Iris pigment epithelial cell (primary cell): ENCODE measurements at places on chromosomes 5 and 9.
A peak's percentile ranks its signal among the peaks of the same experiment; 100 is the strongest.

DNA sequence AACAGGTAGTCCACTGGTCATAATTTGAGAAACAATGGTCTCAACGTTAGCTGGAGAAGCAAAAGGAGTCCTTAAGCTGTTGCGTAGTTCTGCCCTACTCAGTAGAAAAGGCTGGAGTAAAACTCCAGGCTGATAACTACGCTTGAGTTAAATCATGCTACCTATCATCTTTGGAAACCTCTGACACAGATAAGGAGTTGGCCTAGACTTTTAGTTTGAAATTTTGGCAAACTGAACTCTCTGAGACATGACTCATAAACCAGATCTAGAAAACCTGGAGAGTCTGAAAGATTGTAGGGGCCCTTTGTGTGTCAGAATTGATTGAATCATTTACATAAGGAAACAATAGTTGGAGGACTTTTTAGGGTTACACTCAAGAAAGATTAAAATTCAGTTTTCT is 26.3 kb downstream of the NMUR2 start:
- DNase-seq: no peak

DNA sequence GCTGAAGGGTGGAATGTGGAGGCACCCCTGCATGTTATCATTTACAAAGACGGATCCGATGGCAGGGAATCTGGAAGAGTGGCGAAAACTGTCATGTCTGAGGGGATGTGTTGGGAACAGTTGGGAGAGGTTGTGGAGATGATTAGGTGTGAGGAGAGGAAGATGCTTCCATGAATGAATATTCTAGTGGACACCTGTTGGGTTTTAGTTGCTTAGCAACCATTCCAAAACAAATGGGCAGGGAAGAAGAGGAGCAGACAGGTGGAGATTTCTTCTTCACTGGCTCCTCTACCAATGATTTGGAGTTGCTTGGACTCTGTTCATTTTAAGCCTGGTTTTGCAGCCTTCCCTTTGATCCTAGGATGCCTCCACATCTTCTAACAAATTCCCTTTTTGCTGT is 465.3 kb upstream of the CLINT1 start:
- no peak for DNase-seq

DNA sequence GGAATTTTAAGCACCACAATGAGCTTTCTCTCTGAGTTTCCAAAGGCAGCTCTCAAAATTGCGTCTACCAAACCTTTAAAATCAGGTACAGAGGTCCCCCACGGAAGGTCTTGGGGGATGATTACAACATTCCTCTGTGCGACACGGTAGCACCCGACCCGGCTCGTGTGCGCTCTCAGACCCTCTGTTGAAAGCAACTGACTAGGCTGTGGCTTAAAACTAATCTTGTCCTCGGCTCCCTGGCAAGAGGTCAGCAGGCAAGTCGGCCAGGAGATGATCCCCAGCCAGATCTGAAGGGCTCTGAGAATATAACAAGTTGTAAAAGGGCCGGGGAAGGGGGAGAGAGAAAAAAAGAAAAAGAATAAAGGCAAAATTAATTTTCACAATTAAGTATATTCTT is 92.6 kb upstream of the LMX1B start:
- DNase-seq: no peak

DNA sequence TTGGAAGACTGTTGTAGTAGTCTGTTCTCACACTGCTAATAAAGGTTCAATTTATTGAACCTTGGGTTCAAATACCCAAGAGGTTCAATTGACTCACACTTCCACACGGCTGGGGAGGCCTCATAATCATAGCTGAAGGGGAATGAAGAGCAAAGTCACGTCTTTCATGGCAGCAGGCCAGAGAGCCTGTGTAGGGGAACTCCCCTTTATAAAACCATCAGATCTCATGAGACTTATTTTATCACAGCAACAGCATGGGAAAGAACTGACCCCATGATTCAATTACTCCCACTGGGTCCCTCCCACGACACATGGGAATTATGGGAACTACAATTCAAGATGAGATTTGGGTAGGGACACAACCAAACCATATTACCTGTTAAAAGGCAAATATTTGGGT is 268.2 kb downstream of the TMEM167A start:
- DNase-seq: peak; percentile 4

DNA sequence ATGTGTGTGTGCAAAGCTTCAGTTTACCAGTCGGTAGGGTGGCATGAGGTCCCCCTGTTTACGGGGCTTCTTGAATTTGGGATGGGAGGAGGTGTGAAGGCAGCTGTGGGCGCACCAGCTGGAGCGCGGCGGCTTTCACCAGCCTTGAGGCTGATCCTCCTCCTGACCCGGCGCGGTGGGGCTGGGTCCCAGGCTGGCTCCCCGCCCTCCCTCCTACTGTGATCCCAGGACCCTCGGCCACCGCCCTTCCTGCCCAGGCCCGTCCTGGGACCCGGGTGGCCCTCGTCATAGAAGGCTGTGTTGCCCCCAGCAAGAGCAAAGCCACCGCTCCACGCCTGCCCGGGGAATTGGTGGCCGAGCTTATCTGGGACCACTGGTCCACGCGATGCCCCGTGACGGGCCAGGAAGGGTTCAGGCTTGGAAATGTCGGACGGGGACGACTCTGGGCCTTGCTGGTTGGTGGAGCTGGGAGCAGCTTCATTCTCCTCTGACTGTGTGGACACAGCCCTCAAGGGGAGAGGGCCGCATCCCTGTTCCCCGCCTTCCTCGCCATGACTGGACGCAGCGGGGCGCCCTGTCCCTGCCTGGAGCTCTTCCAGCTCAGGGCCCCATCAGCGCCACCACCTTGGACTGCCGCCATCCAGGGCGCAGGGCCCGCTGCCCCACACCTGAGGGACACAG is 271.1 kb upstream of the IRX1 start:
- DNase-seq: no peak

GRCh38 chr5:17000291-17000939 is 64.3 kb upstream of the MYO10 start:
- peak; percentile 95 for DNase-seq

DNA sequence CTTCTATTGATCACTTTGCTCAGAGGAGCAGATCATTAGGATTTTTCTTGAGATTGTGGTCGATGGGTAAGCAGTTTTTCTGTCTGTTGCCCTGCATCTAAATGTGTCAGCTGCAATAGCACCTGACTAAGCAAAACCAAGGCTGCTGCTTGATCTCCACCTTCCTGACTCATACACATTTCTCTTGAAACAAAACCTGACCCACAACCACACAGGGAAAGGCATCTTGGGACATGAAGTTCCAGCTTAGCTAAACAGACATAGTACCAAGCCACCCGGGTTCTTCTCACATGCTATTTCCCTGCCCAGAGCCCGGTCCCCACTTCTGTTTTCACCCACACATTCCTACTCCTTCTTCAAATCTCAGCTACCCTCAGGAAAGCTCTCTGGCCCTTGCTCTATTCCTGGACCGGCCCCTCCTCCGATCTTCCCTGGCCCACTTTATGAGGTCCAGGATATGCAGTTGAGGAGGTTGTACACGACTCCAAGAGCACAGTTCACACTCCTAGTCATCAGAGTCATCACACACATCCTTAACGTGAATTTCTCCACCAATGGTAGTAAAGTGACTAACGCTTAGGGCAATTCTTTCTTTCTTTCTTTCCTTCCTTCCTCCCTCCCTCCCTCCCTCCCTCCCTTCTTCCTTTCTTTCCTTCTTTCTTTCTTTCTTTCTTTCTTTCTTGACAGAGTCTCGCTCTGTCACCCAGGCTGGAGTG is 16.0 kb upstream of the ZBTB43 start:
- DNase-seq: peak; percentile 92

DNA sequence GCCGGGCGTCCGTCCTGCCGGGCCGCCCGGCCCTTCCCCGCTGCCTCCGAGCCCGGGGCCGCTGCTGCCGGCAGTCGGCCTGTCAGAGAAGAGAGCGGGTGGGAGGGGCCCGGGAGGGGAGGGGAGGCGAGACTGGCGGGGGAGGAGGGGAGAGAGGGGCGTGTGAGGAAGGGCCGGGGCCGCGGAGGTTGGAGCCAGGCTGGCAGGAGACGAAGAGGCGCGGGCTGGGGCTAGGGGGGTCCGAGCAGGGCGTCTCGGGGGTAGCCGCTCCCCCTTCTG is 570 bp downstream of the CREBRF start:
- DNase-seq: no peak

GRCh38 chr5:1151316-1151715 is 39.5 kb upstream of the SLC12A7 start:
- no peak for DNase-seq

GRCh38 chr5:9094582-9094981 is 451.3 kb downstream of the SEMA5A start:
- peak; percentile 54 for DNase-seq

- peak; percentile 20 for DNase-seq
Observed at GRCh38 chr5:57635146-57635777, 152.7 kb upstream of the ACTBL2 start.

DNA sequence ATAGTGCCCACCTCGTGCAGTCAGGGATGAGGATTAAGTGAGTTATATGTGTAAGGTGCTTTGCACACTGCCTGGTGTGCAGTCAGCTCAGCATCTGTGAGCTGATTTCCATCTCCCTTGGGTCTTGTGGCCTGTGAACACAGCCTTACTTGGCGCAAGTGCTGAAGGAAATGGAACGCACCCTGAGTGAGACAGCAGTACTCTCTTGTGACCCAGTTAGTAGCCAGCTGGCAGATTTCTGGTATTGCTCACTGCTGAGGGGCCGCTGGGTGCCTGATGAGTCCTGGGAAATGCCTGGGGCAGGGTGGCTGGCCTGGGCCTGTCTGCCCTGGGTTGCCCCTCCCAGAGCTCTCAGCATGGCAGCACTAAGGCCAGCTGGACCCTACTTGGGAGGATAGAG is 90.9 kb upstream of the BOD1 start:
- peak; percentile 22 for DNase-seq

GRCh38 chr9:13448482-13448881 is 169.0 kb upstream of the MPDZ start:
- DNase-seq: no peak

DNA sequence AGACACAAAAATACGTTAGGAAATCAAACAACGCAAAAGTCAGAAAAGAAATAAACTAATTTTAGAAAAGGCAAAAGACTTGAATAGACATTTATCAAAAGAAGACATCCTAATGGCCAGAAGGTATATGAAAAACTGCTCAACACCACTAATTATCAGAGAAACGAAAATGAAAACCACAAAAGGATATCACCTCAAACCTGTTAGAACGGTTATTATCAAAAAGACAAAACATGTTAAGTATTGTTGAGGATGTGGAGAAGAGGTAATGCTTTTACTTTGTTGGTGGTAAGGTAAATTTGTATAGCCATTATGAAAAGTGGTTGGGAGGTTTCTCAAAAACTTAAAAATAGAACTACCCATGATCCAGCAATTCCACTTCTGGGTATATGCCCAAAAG is 230.0 kb upstream of the RGMB start:
- DNase-seq: no peak

GRCh38 chr5:38793099-38793498 is 52.7 kb upstream of the OSMR start:
- no peak for DNase-seq

DNA sequence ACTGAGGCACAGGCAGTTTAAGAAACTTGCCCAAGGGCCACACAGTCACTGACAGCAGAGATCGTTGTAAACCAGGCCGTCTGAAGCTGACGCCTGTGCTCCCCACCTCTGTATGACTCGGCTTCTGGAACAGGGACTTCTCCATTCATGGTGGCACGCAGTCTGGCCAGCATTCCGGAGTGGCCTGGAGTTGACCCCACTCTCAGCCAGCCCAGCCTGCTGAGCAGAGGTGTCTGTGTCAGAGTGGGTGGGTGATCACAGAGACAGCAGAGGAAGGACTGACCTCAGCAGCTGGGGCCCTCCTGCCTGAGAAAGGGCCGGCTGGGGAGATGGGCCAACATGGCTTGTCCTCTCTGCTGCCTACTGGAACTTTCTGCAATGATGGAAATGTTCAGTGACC is 12.6 kb downstream of the LRSAM1 start:
- DNase-seq: peak; percentile 78

DNA sequence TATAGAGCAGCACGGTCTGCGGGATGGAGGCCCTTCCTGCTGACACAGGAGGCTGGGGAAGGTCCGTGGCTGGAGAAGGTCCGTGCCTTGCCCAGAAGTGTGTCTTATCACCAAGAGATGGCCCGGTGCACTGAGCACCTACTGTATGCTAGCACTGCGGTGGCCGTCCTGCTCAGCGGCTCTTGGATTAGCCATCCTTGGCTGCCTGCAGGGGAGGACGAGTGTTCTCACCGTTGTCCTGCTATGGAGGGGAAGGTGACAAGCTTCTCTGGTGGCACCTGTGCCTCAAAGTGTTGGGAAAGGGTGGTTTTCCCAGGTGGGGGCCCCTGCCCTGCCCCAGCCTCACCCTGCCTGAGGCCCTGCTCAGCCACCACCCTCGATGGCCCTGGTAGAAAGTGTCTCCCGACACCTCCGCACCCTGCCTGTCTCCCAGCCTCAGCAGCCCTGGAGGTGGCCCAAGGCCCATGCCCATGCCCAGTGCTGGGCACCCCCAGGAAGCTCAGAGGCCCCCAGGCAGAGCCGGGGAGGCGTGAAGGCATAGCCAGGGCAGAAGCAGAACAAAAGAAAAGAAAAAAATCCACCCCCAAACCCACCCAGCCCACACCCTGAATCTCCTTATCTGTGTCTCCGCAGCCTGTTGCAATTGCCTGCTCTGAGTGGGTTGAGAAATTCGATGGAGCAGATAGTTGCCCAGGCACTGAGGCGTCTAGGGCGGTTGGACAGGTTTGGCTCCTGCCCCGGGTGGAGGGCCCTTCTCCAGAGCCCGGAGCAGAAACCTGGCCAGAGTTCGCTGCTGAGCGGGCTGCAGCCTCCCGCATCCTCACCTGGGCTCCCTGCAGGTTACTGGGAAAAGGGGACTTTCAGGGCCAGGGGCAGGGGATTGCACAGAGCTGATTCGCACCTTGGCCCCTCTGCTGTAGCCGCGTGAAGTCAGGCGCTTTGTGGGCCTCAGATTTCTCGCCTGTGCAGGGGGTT is 30.5 kb downstream of the RXRA start:
- DNase-seq: no peak

GRCh38 chr9:136309101-136309801 is 5.4 kb upstream of the CCDC187 start:
- no peak for DNase-seq

- DNase-seq: peak; percentile 8
Observed at GRCh38 chr5:133995341-133995740, 9.4 kb downstream of the VDAC1 start.

GRCh38 chr9:64773491-64773931 is 511.5 kb downstream of the FOXD4L5 start:
- no peak for DNase-seq
